ENCODE measurements at places on chromosomes 3 and 15.
A peak's percentile ranks its signal among the peaks of the same experiment; 100 is the strongest.

DNA sequence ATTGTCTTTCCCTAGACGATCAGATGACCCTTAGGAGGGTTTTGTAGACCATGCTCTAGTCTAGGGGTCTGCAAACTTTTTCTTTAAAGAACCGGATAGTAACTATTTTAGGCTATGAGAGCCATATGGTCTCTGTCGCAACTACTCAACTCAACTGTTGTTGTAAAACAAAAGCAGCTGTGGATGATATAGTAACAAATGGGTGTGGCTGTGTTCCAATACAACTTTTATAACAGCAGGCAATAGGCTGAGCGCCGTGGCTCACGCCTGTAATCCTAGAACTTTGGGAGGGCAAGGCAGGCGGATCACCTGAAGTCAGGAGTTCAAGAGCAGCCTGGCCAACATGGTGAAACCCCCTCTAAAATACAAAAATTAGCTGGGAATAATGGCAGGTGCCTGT is 6.1 kb upstream of the CMTM6 start:
- no peak for DNase-seq

- DNase-seq, result no peak
Measured at GRCh38 chr3:187327845-187328244, 36.3 kb upstream of the MASP1 start.

DNA sequence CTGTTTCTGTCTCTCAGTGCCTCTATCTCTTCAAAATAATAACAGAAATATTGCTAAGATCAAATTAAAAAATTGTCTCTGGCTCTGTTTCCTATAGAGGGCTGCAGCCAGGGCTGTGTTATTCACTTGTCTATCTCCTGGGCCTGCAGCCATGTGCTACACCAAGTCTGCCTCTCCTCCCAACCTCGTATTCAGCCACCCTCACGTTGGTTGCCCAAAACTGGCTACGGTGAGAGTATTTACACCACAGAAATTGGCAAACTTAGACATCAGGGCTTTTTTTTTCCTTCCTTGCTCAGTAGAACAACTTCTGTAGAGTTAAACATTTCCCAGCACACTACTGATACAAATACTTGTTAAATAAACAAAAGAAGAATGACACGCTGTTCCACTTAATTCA is 320.9 kb upstream of the ICE2 start:
- peak; percentile 30 for DNase-seq

DNA sequence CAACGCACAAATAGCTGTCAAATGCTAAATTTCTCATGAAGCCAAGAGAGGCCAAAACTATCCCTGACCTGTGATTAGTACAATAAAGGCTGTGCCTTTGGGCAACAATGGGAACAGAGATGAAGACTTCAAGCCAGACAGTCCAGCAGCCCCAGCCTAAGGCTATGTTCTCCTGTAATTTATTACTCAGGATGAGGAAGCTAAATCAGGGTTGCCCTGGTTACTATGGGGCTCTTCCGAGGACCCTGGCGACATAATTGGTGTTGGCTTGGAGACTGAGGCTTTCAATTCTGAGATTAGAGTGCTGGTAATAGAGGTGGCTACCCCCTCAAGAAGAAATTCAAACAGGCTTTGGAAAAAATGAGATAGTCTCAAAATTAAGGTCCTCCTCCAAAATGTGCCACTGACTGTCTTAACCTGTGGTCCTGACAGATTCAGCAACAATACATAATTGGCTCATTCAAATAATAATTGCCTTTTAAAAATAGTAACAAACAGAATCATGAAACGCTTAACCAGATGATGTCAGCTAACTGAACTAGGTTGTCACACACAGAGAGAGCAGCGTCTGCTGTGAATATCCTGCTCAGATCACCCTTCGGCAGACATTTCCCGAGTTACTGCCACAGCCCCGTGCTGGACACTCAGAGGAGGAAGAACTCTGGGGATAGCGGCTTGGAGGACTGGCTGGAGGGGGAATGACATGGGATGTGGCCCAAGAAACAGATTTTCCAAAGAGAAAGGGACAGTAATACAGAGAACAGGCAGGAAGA is 43.0 kb downstream of the NSMCE3 start:
- no peak for DNase-seq

GRCh38 chr3:123586131-123586530 is 1.3 kb upstream of the HACD2 start:
- peak; percentile 64 for DNase-seq
